ENCODE measurements at places on chromosomes 5 and 9.

GRCh38 chr9:4106081-4106759 lies 193.6 kb downstream of the GLIS3 start:
- no peak for DNase-seq

- no peak for DNase-seq
Observed at GRCh38 chr5:16552666-16553343, 64.0 kb downstream of the RETREG1 start.

GRCh38 chr9:26078706-26079105 lies 400.5 kb upstream of the TUSC1 start:
- no peak for DNase-seq

DNA sequence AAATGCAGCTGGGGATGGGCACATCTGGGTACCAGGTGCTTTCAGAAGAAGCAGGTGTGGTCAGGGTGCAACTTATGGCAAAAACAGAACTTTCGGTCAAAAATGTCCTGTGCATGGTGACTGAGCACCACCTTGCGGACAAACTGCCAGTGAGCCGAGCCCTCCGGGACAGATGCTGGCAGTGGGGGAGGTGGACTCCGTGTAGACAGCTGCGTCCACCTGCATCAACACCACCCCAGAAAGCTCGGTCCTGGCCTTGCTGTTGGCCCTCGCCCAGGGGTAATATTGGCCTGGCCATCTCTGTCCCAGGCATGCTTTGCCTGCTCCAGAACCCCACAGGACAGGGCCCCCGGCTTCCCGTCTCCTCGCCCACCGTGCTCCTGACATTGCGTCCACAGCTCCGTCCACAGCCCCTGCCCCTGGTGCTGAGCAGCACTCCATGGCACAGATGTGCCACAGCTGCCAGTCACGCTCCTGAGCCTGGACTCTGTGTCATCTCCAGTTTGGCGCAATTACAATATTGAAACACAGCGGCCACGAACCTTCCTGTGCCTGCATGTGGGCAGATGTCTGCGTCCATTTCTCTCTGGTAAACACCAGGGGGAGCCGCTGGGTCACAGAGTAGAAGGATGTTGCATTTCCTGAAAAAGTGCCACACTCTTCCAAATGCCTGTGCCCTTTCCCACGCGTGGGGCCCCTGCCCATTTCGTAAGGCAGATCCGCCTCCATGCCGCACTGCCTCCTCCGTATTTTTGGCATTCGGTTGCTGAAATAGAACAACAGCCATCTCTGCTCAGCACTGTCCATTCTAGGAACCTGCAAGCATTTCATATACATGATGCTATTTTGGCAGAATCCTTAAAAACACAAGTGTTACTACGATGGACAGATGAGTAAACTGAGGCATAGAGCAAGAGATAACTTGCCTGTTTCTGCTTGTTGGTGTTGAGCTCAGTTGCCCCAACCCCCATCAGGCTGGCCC lies 33.4 kb upstream of the SLC6A19 start:
- peak; percentile 36 for DNase-seq

GRCh38 chr5:10539687-10539998 lies 24.2 kb upstream of the ANKRD33B start:
- DNase-seq, result no peak

DNA sequence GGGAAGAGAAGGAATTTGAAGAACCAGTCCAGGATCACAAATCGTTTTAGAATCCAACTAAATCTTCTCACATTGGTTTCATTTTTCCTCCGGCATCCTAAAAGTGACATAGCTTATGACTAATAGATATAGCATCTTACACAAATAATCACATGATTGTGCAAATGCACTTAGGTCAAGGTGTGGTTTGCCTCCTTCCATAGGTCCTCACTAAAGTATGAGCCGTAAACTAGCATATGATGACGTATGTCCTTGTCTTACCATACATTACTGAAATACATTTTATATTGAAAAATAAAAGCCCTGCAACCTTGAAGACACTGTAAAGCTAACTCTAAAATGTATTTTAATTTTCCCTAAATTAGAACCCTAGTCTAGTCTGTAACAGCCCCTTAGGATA lies 362.7 kb upstream of the ADAMTS16 start:
- DNase-seq, result no peak

- DNase-seq, result no peak
Observed at GRCh38 chr9:71854811-71855210, 56.2 kb downstream of the ABHD17B start.

DNA sequence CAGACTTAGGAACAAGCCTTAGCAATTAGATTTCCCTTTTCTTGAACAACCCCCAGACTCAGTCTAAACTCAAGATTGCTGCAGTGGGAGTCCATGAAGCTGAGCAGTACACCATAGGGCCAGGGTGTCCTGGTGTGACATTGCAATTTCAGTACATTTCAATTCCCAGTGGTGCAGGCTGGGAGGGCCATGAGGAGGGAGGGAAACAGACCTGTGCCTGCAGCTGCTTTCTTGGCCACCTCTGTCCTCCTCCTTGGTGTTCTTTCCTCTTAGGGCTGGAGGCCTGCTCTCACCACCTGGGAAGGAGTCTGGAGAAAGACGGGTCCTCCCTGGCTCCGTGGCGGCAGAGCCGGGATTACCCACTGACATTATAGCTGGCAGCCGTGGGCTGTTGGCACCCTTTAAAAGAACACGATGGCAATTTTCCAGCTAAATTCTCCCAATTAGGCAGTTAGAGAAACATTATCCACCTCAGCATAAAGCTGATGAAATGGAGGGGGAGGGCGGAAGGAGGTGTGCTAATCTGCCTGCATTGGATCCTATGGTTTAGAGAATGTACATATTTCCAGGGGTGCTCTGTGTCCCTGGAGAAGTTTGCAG lies 186.4 kb downstream of the SLIT3 start:
- no peak for DNase-seq

DNA sequence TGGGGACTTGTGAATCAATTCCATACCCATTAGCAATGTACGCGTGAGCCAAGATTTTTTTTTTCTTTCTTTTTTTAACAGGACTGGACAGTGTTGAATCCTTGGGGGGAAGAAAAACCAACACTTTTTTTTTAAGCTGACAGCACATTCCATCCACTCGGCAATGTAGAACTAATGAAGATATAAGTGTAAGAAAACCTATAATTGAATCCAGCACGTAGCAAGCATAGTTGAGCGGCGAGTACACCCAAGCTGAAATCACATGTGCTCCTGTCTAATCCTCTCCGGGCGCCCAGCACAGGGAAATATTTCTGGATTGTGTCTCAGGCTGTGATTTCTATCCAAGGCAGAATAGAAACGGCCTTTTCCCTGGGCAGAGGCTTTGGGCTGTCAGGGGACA lies 118.2 kb downstream of the BOD1 start:
- no peak for DNase-seq

DNA sequence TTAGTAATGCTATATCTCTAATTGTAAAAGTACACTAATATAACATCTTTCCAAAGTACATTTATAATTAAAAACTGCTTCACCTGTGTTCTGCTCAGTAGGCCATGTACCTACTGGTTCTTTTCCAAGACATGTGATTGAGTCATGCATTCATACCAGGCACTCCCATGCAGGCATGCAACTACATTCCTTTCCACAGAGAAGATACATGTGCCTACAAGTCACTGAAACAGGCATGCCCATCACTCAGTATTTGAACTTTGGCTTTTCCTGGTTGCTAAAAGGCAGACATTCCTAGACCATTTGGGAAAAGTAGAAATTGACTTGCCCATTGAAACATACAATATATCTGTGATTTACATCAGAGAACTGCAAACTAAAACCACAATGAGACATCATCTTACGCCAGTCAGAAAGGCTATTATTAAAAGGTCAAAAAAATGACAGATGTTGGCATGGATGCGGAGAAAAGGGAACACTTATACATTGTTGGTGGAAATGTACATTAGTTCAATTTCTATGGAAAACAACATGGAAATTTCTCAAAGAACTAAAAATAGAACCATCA lies 148.3 kb upstream of the MOCS2 start:
- no peak for DNase-seq

GRCh38 chr5:132470010-132470392 lies 20.6 kb downstream of the IRF1 start:
- no peak for DNase-seq

DNA sequence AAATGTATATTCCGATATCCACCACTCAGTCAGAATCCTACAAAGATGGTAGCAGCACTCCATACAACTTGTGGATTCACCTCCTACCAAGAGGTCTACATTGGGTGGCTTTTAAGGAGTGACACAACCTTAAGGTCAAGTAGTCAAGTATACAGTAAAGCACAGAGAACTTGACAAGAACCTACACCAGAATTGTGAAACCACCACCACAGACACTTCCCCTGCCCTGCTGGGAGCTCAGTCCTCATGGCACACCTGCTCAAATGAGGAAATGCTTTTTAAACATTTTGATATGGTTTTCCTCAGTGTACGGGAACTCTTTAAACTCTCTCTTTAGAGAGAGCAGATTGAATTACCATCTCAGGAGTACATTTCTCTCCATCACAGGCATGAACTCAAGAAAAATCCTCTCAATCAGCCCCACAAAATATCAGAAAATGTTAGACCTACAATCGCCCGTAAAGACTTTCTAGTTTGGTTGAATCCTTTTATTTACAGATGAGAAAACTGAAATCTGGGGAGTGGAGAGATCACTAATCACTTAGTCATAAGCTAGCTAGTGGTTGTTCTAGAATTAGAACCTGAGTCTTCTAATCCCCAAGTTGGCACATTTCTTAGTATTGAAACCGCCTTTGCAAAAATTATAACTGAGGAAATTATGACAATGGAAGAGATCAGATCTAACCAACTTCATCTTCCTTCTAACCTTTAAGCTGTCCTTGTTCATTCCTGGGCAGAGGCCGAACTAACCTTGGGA lies 38.5 kb upstream of the NR4A3 start:
- no peak for DNase-seq

DNA sequence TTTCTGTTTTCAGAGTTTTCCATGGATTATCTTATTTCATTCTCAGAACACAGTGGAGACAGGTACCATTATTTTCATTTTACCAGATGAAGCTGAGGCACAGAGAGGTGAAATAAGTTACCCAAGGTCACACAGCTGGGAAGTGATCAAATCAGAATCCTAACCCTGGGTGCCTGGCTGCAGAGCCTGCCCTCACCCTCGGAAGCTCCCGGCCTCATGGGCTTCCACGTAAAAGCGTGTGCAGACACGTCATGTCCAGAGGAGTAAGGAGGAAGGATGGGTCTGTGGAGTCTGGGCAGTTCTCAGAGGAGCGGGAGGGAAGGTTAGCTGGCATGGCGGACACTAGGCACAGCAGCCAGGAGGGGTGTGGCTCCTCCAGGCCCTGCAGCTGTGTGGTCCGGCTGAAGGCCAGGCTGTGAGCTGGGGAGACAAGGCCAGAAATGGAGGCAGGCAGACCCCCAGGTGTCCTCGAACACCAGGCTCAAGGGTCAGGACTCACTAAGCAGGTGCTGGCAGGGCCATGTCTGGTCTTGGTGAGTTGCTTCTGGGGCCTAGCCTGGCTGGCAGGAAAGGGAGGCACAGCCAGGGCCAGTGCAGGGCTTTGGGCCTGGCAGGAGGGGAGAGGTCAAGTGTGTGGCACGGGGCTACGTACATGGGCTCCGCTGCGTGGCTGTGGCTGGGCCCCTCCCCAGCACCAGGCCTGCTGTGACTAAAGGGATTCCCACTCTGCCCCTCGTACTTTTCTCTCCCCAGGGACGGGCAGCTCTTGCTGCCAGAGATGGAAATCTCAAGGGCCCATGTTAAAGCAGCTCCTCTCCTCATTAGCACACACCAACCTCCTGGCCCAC lies 5.6 kb downstream of the TBC1D9B start:
- no peak for DNase-seq

GRCh38 chr9:10661994-10662393 lies 49.2 kb upstream of the PTPRD start:
- no peak for DNase-seq

- DNase-seq, result no peak
Observed at GRCh38 chr5:172322028-172322965, 38.7 kb upstream of the UBTD2 start.

DNA sequence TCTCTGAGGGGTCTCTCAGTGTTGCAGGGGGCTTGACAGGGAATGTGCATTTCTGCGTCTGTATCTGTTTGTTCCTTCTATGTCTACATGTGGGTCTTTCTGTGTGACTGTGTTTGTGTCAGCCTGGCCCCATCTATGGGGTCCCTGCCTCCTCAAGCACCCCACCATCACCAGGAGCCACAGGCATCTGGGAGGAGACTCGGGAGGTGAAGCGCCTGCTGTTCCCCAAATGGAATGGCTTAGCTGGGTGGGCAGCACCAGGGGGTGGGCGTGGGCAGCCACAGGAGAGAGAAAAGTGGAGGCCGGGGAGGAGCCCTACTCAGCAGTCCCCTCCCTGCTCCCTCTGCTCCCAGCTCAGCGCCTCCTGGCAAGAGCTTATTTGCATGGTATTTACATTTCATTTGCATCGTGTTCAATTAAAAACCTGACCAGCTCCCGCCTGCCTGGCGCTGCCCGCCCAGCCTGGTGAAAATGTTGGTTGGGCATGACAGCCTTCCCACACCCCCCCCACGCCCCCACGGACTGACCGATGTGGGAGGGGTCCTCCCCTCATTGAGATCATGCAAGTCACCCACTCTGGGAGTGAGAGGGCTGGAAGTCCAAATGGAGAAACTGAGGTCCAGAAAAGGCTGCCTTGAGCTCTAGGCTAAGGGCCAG lies 50.5 kb downstream of the CXXC5 start:
- DNase-seq, result no peak

DNA sequence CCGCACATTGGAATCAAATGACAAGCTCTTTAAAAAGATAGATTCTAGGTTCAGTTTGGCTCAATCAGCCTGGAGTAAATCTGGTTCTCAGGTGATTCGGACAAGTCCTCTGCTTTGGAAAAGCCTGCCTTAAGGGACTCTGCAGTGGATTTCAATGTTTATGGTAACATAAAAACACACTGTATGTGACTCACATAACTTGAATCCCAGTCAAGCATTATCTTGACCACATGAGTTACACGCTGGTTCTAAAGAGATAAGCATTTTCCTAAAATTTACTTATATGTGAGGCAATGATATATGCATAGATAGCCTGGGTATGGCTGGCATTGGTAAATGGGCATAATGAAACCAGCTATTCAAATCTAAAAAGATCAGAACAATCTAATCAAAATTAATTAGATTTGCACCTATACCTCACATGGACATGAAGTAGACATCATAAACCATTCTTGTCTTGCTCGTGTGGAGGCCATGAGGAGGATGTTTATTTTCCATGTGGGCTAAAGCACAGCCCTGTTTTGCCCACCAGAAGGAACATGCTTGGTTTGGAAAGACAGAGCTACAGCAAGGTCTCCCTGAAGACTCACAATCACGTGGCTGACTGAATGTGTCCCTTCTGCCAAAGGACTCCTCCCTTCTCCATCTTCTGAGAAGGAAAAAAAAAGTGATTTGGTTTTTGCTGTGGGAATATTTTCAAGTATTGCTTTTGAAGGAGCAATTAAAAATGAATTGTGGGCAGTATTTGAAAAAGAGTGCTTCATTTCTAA lies 351.7 kb downstream of the DIRAS2 start:
- DNase-seq, result no peak
